NCI-H1417 (cell line): ENCODE measurements at places on chromosomes 1 and 21.
A peak's percentile ranks its signal among the peaks of the same experiment; 100 is the strongest.

DNA sequence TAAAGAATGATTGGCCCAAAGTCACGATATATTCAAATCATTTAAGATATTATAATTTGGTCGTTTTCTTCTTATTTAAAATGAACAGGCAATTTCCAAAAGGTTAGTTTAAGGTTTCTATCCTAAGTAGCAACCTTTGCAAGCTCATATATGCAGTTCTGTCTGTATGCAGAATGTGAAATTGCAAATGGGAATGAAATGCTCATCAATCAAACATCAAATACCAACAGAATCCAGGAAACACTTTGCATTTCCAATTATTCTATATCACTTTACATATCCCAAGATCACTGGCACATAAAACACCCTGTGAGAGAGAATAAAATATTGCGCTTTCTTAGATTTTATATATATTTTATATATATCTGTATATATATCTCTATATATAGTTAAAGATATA, 237.3 kb downstream of the NRIP1 start:
- DNase-seq: no peak

DNA sequence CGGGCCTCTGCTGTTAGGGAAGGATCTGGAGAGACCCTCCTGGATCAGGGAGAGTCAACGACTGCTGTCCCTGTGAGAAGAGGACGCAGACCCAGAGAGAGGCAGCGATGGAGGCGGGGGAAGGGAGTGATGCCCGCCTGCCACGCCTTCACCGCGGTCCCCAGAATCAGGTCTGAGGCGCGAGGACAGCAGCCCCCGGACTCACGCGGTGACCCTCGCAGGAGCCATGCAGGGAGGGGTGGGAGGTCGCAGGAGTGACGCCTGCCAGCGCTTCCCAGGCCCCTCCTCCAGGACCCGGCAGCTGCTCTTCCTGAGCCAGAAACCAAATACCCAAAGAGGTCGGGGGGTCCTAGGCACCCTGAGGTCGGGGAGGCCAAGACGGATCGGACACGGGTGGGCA, 6.2 kb upstream of the TNFRSF4 start:
- no peak for DNase-seq

DNA sequence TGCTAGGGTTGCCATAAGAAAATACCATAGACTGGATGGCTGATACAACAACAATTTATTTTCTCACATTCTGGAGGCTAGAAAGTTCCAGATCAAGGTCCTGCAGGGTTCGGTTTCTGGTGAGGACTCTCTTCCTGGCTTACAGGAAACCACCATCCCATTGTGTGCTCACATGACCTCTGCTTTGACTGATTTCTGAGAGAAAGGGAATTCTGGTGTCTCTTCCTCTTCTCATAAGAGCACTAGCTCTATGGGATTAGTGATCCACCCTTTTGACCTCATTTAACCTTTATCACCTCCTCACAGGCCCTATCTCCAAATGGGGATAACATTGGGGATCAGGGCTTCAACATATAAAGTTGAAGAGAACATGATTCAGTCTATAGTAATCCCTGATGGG, 47.5 kb downstream of the MRPL39 start:
- no peak for DNase-seq

DNA sequence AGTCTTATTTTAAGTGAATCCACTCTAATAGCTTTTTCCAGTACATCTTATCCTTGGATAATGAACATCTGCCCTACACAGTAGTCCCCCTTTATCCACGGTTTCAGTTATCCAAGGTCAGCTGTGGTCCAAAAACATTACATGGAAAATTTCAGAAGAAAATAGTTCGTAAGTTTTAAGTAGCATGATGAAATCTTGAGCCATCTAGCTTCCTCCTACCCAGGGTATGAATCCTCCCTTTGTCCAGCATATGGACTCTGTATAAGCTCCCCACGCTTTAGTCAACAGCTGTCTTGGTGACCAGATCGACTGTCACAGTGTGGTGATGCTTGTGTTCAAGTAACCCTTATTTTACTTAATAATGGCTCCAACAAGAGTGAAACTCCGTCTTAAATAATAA, 2.6 kb downstream of the GLRX2 start:
- DNase-seq: no peak

- no peak for DNase-seq
These were observed 17.8 kb upstream of the GUCA2B start for GRCh38 chr1:42135426-42135825.

GRCh38 chr1:28160782-28161266, 15.7 kb downstream of the PTAFR start:
- DNase-seq: no peak

GRCh38 chr1:227759341-227760300, 24.4 kb downstream of the SNAP47 start:
- DNase-seq: peak; percentile 5

GRCh38 chr1:209787551-209787950, 3.2 kb upstream of the C1orf74 start:
- DNase-seq: no peak

GRCh38 chr1:22876359-22877111, 96.1 kb downstream of the LACTBL1 start:
- no peak for DNase-seq

DNA sequence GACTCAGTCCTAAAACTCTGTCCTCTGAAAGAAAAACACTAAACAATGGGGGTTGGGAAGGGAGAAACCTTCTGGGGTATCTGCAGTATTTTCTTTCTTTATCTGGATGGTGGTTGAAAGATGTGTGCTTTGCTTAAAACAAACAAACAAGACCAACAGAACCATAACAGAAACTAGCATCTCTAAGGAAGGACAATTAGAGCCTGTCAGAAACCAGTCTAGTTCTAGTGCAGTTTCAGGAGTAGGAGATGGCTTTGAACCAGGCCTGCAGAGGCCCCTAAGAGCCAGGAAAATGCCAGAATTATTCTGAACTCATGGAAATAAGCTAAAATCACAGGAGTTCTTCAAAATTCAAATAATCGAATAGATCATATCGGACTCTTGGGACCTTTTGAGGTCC, 18.5 kb downstream of the ILDR2 start:
- DNase-seq: no peak

- DNase-seq: no peak
These were observed 41.0 kb downstream of the KCNH1 start for GRCh38 chr1:211092955-211093354.

DNA sequence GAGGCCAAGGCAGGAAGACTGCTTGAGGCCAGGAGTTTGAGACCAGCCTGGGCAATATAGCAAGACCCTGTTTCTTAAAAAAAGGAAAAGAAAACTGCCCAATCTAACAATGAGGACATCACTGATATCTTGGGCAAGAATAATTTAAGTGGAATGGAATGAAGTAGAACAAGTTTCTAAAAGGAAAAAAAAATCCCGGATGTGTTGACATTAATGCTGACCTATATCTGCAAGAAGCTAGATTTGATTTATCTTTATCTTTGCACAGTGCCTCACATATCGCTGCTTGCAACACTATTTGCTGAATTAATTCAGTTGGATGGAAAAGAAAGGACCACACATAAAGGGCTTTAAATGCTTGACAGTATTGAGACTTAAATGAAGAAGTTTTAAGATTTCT, 27.8 kb downstream of the DIPK1A start:
- no peak for DNase-seq

GRCh38 chr21:44816761-44817505, 929 bp downstream of the SUMO3 start:
- no peak for DNase-seq

DNA sequence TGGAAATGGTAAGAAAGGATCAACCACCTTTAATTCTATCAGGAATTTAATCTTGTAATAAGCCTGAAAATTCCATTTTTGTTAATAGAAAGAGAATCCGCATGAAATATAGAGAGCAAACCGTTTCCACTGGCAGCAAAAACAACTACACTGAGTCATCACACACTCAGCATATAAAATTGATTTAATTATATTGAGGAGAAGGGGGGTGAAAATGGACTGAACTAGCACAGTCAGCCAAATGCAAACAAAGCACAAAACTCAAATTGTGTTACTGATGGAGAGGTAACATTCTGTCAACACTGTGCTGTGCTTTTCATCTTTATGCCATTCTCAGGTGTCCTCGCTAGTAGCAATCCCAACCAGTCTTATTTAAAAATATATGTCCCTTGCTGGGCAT, 1583.9 kb downstream of the MRPL39 start:
- DNase-seq: peak; percentile 60

DNA sequence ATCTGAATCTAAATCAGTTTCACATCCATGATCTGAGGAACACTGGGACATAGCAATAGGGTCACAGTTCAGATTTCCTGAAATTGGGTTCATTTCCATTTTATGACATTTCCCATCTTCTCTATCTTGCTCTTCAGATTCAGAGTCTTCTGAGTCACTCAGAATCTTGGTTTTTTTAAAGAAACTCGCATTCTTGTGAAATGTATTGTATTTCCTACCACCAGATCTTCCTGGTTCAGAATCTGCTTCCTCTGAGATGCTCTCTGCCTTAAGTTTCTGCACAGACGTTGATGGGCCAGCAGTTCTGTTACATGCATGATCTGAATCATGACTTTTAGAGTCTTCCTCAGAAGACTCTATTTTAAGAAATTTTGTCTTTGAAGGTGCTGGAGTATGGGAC, 15.5 kb upstream of the PSMG1 start:
- no peak for DNase-seq

- DNase-seq: no peak
These were observed 21.7 kb upstream of the CPLANE2 start for GRCh38 chr1:16258591-16259135.

DNA sequence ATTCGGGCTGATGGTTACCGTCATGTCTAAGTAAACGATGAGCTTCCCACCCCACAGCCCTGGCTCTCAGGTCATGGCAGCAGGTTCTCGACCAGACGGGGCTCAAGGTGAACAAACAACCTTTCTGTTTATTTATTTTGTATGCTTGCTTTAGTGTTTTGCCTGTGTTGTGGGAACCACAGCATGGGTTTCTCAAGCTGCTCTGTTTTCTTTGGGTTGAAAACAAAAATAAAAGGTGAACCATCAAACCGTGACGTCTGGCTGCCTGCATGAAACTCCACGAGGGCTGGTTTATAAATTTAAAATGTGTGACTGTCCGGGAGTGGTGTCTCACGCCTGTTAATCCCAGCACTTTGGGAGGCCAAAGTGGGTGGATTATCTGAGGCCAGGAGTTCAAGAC, 28.0 kb downstream of the TMEM51 start:
- no peak for DNase-seq

- no peak for DNase-seq
These were observed 221.9 kb downstream of the CTH start for GRCh38 chr1:70633004-70633403.
